ENCODE measurements at places on chromosomes 16 and 17.

GRCh38 chr17:11917415-11917814 is 79.9 kb downstream of the ZNF18 start:
- no peak for DNase-seq

DNA sequence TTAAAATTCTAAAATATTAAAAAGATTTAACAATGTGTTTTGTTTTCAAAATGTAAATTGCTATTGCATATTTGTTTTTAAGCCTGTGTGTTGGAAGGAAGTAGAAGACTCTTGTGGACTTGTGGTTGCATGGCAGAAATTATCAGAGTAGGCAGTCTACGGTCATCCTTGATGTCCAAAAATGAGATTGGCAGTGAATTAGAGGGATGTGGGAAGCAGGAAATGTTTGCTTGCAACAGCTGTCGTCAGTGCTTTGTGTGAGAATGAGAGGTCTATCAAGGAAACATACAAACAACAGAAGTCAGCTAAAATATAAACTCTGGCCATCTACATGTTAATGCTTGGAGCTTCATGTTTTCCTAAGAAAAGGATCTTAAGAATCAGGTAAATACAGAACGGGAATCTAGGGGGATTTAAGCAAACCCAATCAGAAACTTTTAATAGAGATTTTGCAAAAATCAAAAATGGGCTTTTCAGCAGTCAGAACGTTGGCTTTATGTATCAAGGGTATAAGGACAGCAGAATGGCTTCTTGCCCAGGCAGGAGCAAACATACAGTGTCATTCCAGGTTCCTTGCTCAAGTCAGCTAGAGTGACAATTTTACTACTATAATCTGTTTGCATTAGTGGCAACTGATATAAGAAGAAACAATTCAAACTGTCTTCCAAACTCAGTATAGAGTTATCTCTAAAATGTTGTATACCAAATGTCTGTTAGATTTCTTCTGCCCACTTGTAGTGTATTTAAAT is 196.7 kb downstream of the CYB561 start:
- DNase-seq: no peak

DNA sequence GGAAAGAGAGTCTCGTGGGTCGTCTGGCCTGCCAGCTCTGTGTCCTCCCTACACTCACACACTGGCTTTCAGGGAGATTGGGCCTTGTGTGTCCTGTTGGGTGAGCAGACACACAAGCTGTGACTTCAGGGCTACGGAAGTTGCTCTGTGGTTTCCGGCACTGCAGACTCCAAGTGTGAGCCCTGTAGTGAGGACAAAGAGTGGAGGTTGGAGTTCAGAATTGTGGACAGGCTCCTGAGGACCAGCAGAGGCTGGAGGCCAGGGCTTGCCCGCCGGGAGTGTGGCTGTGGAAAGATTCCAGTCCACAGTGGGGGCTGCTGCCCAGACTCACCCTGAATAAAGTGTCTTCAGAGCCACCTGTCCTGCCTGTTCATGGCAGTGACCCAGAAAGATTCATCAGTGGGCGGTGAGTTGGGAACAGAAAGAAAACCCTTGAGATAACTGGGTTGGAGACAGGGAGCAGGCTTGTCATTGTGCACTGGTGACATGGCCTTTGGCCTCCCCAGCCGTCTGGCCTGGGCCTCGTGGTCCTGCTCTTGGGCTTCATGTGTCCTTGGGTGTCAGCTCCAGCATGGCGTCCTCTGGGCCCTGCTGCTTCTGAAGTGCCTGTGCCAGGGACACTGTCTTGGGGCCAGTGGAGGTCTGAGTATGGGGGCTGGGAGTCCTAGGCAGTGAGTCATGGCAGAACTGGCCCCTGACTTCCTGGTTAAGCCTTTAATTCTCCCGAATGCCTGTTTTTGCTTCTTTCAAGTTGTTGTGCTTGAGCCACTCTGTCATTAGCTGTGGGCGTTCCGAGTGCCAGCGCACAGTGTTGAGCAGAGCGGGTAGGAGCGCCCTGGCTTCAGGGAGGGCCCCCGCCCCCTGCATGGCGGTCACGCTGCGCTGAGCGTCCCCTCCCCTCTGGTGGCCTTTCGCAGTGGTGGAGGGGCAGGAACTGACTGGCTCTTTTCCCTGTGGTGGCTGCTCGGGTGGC is 19.9 kb upstream of the ZNF750 start:
- DNase-seq: peak; percentile 31

DNA sequence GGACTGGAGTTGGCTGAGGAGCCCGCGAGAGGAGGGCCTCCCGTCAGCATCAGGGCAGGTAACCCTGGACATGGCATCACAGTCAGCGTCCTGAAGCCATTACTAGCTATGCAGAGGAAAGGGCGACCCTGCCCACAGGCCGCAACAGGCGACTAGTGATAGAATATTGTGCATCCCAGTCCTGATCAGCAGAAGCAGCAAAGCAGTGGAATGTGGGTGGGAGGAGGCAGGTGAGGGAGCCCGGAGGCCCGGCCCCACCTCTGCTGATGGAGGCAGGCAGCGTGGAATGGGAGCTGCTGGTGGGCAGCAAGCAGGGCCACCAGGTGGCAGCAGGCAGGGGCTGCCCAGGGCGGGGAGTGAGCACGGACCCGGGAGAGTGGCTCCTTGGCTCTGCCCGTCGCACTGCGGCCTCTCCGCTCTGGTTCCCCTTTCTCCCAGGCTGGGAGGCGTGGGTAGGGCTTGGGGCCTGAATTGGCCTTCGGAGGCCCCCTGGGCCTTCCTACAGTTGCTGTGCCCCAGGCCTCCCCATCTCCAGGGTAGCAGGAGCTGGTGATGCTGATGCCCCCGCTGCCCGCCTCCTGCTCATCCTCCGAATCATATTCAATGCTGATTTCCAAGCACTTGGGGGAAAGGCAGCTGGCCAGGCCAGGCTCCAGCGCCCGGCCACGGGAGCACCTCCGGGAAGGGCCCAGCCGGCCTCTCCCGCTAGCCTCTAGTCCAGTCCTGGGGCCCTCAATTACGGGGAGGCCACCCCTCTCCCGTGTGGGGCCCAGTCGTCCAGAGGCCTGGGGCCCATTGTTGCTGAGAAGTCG is 20.2 kb downstream of the TSPOAP1 start:
- no peak for DNase-seq

GRCh38 chr17:45785480-45786193 is 1.5 kb downstream of the CRHR1 start:
- DNase-seq: no peak

GRCh38 chr17:82246365-82247181 is 17.7 kb downstream of the SLC16A3 start:
- no peak for DNase-seq

- DNase-seq: no peak
These were observed 111.7 kb downstream of the TANGO6 start for GRCh38 chr16:68954911-68955635.

Measured in effector memory CD4-positive, alpha-beta T cell (primary cell).